Activated T-cell treated with anti-CD3 and anti-CD28 coated beads, Interleukin-2, amount 50 U/mL, for 48 hours (primary cell): ENCODE measurements at places on chromosomes 4 and X.

- DNase-seq = no peak
Measured at GRCh38 chr4:64784125-64784524, 374.9 kb upstream of the TECRL start.

GRCh38 chrX:109578916-109579315, 42.3 kb downstream of the NXT2 start:
- no peak for DNase-seq

GRCh38 chr4:24896056-24896455, 16.8 kb downstream of the CCDC149 start:
- no peak for DNase-seq

DNA sequence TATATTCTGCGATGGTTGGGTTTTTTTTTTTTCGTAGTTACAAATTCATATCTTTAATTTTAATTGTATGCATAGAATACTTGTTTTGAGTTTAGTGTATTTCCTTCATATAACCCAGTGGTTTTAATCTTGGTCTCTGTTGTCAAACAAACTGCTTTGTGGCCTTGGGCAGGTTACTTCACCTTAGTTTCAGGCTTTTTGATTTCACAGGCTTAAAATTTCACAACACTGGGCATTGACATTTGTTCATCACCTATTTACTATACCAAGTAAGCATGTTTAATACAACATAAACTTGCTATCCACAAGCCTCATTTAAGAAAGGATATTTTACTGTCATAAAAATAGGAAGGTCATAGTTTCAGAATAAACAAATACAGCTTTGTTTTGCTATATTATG, 14.7 kb downstream of the RAPGEF2 start:
- DNase-seq = no peak

- no peak for DNase-seq
Measured at GRCh38 chr4:22115262-22115661, 166.7 kb upstream of the KCNIP4 start.

- no peak for DNase-seq
Measured at GRCh38 chr4:90718931-90719330, 591.7 kb downstream of the CCSER1 start.
